ENCODE measurements at places on chromosomes 12 and 14. TPM values are rescaled to one million over a fixed set of nuclear protein-coding genes. Genes with fewer than 3 reads are reported as not detected.

The CYP27B1 gene
- total RNA-seq, result 6.2 TPM

The TBC1D30 gene
- 0.59 TPM for total RNA-seq

The SOAT2 gene
- total RNA-seq, result 0.16 TPM

The BCL11B gene
- 2.7 TPM for total RNA-seq

The RTL1 gene
- total RNA-seq, result not detected

The GZMB gene
- not detected for total RNA-seq

The TSHR gene
- total RNA-seq, result not detected

The SELPLG gene
- total RNA-seq, result 0.48 TPM

The KRT72 gene
- total RNA-seq, result not detected

The FNTB gene
- total RNA-seq, result 11.7 TPM

The KCNH5 gene
- total RNA-seq, result not detected
